ENCODE measurements at places on chromosomes 11 and 22.

DNA sequence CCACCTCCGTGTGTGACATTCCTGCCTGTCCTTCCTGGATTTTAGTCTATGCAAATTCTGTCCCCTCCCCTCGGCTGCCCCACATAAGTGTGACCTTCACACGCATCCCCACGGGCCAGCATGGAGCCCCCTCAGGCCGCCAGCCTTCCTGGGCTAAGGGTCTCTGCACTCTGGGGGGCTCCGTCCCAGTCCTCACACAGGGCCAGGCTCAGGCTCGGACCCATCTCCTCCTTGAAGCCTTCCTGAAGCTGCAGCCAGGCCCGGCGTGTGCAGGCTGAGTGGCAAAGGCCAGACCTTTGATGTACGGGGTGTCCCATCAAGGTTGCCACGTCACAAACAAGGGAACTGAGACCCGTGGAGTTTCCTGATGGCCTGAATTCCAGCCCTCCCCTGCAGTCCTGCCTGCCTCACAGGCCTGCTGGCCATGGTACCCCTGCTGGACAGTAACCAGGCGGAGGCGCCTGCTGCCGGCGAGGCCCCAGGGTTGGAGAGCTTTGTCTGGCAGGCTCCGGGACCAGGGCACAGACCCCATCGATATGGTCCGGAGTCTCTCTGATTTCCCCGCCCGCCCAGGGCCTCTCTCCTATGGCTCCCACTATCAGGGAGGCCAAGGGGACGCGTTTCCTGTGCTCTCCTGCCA lies 791.7 kb downstream of the BRD1 start:
- DNase-seq: no peak

DNA sequence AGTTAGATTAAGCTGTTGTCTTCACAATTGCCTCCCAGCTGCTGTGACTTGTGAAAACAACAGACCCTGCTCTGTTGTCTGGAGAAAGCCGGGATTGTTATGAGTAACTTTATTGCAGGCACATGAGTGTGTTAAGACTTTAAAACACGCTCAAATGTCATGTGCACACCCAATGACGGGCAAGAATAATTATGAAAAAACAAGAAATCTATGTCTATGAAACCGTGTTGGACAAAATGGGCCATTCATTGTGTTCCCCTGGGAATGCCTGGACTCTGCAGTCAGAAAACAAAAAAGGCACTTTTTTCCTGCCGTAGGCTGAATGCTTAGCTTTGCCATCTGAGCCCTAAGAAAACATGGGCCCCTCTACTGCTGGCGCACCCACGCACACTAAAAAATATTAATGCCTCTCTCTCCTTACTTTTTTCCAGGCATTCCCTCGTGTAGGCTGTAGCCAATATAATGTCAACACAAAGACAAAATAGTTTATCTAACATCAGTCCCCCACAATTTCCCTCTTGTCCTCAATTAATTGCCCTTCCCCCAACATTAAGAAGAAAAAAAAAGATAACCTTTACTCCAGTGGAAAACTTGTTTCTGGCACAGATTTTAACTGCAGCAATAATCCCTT lies 207.9 kb downstream of the SOX6 start:
- DNase-seq: no peak

DNA sequence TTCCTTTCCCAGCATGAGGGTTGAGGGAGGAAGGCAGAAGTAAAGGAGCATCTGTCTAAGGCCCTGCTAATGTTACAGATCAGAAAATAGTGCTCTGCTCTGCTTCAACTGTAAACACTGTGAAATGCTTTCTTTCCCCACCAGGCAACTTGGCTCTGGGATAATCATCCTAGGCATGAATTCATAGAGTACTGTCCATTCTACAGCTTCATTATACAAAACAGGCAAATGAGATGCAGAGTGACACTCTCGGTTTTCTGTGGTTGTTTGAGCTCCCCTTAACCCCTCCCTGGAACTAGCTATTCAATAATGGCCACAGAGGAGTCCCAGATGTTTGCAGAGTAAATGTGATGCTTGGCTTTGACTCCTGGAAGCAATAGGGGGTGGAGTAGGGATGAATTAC lies 184.3 kb upstream of the CTSC start:
- no peak for DNase-seq

- DNase-seq: no peak
Measured at GRCh38 chr11:2663506-2663905, 36.3 kb downstream of the KCNQ1OT1 start.

GRCh38 chr22:28769394-28770085 lies 3.0 kb upstream of the CCDC117 start:
- no peak for DNase-seq

DNA sequence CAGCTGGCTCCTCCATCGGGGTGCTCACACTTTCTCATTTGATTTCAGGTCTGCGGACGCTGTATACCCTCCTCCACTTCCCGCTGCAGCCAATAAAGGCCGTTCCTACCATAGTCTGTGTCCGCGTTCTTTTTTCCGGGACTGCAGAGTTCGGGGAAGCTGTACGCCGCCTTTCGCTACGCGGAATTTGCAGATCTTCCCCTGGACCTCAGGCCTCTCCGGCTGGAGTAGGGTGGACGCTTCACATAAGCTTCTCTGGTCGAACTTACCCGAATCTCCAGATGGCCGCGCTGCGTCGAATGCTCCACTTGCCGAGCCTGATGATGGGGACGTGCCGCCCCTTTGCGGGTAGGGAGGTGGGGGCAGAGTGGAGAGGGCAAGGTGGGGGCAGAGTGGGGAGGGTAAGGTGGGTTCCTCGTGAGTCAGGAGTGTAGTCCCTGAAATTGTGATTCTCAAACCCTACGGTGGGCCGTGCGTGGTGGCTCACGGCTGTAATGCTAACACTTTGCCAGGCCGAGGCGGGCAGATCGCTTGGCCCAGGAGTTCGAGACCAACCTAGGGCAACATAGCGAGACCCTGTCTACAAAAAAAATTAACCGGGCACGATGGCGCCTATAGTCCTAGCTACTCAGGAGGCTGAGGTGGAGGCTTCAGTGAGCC lies 617 bp downstream of the CSKMT start:
- peak; percentile 74 for DNase-seq

DNA sequence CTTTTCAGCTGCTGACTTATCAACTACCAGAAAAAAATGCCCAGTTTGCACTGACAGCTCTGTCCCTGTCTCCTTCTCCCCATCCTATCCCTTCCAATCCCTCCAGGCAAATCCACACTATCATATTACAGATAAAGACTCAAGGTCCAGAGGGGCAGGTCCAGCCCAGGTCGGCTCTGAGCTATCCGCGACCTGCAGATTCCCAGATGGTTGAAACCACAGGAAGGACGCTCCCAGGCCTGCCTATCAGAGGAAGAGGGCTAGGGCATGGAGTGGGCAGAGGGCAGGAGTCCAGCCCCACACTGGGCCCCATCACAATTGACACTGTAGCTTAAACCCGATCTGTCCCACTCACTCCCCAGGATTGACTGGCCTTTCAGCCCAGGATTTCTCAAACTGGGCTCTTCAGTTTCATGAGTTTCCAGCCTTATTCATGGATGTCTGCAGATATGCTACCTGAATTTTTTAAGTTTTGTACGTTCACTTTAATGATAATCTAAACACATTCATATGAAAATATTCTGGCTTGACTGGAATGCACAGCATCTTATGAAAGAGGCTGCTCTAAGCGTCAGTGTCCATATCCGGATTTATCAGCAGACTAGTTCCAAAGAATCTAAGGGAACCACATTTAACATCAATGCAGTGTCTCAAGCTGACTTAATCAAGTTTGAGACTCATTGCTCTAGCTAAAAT lies 16.4 kb upstream of the FCHSD2 start:
- no peak for DNase-seq

- no peak for DNase-seq
Measured at GRCh38 chr11:83976086-83976485, 689.9 kb upstream of the CCDC90B start.

DNA sequence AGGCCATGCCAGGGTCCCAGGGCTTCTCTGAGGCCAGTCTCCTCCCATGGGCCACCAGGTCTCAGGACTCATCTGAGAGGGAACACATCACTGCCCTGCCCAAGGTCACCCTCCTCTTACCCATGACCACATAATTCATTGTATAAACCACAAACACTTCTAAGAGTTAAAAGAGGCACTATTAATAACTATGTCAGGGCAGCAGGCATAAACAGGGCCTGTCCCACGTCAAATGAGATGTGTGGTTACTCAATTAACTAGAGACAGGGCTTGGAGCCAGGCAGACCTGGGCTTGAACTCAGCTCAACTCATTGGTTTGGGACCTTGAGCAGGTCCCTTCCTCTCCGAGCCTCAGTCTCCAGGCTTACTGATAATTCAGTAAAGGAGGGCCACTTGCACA lies 33.1 kb downstream of the ARAP1 start:
- no peak for DNase-seq

DNA sequence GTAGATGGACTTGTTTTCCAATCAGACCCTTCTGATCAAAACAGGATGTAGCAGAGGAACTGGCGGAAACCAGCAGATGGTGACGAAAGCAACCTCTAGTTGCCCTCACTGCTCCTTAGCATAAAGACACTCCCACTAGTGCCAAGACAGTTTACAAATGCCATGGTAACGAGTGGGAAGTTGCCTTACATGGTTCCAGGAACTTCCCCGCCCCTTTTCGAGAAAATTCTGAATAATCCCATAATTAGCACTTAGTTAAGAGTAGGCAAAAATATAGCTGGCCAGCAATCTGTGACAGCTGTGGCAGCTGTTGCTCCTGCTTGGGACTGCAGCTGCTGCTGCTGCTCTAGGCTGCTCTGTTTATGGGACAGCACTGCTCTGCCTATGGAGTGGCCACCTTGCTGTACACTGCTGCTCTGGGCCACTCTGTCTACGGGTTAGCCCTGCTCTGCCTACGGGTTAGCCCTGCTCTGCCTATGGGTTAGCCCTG lies 33.4 kb upstream of the SORL1 start:
- peak; percentile 33 for DNase-seq

- peak; percentile 72 for DNase-seq
Measured at GRCh38 chr22:46739094-46739870, 1.2 kb upstream of the CERK start.

- no peak for DNase-seq
Measured at GRCh38 chr11:90171359-90171758, 36.9 kb downstream of the NAALAD2 start.

GRCh38 chr22:45608763-45609180 lies 62.9 kb upstream of the ATXN10 start:
- peak; percentile 20 for DNase-seq

GRCh38 chr11:131411636-131412035 lies 41.2 kb downstream of the NTM start:
- no peak for DNase-seq

DNA sequence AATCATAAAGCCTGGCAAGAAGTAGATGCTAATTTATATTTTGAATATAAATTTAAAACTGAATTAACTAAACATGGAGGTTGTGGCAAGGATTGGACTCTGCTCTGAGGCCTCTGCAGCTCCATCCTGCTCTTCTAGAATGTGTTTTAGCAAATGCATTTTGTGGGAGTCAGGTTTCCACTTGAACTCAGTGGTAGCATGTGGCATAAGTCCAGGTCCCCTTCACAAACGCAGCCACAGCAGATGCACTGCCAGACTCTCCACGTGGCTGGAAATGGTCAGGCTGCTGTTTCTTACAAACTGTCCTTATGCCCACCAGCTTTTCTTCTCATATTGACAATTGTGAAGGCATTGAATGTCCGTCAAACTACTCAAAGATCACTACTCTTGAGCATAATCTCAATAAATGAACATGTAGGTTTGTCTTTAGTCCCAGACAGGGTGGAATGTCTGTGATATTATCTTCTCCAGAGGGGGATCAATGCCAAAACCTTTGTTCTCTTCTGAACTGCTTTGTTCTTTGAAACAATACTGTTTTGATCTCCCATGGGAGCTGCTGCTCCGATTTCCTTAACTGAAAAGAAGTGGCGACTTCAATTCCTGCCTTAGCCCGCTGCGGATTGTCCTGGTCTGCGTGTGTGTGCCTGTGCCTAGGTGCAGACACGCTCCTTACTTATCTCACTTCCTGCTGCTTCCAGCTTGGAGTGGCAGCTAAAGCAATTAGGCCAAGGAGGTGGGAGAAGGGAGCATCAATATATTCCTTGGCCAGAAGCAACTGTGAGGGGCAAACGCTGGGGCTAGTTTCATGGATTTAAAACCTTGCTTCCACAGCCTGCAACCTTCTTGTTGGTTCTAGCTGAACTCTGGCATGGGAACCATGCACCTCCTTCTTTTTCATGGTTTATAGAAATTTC lies 24.2 kb downstream of the EIF4G2 start:
- DNase-seq: no peak
